ENCODE measurements at places on chromosomes 1 and 21.

DNA sequence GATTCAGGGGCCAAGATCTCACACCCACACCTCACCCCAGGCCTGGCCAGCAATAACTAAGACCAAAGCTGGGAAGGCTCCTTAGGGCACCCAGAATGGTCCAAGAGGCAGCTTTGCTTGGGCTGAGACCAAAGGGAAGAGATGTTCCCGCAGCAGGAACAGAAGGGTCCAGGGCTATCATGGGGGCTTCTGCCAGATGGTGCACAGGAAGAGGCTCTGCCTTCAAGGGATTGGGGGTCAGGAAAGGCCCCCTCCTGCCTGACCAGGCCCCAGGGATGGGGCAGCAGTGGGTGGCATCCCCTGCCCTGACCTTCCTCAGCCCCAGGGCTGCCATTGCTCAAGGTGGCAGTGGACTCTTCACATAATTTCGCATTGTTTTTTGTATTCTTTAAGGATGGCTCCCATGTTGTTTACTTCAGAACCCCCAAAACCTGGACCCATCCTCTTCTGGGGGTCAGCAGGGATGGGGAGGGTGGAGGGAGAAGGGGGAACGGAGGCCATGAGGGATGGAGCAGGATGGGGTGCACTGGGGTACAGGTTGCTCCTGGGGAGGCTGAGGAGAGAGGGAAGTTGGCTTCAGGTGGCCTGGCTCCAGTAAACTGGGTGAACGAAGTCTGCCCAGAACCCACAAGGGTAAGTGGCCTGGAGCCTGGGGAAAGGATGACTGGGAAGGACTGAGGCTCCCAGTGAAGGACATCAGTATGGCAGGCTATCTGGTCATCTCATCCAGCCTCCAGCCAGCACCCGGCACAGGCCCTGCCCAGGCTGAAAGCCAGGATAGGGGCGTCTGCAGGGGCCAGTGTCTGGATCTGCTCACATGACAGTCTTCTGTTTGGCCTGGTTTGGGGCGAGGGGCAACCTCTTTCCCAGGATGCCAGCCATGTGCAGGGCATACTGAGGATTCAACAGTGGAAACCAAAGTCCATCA, 2.6 kb upstream of the NADK start:
- no peak for DNase-seq

- DNase-seq = no peak
These were observed 22.5 kb downstream of the BATF3 start for GRCh38 chr1:212677136-212677535.

- no peak for DNase-seq
These were observed 3.1 kb upstream of the HMGCS2 start for GRCh38 chr1:119771770-119772169.

DNA sequence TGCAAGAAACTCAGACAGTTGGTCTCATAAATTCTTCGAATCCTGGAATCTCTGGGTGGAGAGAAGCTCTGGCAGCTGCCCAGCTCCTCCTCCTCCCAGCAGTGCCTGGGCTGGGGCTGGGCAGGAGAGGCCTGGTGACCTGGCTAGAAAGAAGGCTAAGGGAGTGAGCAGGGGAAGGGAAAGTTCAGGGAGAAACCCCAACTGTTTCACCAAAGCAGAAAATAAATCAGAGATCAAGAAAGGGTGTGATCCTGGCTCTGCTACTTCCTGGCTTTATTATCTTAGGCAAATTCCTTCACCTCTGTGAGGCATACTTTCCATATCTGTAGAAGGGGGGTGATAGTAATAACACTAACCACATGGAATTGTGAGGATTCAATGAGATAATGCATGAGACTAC, 8.8 kb upstream of the COL16A1 start:
- DNase-seq = peak; percentile 99

DNA sequence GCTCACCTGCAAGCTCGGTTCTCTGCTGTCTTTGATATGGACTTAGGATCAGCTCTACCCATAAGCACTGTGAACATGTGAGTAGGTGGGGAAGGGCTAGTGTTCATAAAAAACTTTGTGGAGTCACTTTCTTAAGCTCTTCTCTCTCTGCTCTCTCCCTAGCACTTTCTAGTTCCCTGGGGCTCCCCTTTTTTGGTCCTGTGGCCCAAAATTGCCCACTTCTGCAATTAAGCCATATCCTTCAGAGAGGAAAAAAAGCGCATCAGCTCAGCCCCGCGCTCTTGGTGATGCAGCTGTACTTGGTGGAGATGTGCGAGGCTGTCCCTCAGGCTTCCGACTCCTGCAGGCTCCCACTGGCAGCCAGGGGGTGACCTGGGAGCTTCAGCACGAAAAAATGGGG, 23.4 kb downstream of the CCSAP start:
- no peak for DNase-seq
